NT2/D1 (cell line): ENCODE measurements at places on chromosomes 3 and 15.

GRCh38 chr3:171811913-171812335 is 1.6 kb upstream of the PLD1 start:
- DNase-seq = no peak

DNA sequence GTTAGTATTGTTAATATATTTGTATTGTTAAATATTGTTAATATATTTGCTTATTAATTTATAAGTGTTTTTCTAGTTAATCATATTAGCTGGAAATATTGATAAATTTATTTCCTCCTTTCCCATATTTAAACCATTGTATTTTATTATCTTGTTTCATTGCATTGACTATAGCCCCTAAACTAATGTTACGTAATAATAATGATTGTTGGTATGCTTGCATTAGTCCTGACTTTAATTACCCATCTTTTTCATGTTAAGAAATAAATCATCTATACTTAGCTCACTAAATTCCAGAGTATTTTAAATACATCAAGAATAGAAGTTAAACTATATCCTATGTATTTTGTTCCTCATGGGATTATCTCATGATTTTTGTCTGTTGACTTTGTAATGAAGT is 368.2 kb downstream of the LSAMP start:
- no peak for DNase-seq

DNA sequence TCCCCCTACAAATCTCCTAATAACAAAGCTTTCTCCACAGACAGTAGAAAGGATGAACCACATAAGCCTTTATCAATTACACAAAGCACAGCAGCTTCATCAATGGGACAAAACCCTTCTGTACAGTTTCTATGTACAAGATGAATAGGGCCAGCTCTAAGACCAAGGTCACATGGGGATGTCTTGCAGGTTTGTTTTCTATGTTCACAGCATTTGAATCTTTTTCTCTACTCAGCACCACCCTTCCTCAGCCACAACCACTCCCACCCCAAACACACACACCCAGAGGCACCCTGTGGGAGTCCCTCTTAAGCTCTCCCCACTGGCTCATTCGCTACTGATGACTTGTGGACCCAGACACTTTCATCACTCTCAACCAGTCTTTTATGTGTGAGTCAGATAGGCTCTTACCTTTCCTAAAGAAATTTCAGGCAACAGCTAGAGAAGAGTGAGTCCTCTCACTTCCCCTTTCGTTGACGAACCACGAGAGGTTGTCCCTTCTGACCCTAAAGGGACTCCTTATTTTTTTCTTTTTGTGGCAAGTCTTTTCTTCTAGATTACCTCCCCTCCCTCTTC is 57.9 kb downstream of the ARHGAP31 start:
- DNase-seq = no peak

DNA sequence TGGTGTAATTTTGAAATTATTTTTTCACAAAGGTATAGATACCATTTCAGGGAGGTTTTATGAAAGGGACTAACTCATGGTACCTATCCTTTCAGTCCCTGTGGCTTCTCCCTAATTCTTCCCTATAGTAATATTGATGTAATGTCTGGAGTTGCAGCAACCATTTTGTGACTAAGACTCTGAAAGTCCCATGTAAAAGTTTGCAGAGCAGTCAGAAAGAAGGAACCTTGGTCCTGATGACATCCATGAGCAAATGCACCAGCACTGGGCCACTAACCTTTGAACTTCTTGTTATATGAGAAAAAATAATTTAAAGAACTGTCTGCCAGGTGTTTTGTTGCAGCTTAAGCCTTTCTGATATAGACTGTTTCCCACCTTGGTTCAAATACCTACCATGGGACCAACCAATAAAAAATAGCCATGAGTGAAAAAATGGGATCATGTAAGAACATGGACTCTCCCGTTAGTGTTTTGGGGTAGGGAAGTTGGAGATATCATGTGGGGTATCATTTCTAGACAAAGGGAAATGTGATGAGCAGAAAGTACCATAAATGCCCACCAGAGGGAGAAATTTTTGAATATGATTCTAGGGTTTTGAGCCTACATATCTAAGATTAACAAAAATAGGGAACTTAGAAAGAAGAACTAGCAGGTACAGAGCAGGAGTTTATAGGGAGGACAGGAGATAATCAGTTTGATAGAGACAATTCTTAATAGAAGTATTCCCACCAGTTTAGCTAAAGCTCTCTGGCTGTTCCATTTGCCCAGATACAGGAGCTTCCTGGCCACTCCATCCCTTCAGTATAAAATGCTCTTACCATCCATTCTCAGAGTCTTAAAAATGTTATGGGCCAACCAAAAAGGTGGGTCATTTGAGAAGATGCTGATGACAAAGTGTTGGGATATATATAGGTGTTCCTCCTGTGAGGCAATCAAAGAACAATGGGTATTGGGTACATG is 3.4 kb upstream of the CPOX start:
- DNase-seq = no peak
